ENCODE measurements at places on chromosomes 11 and 22.
A peak's percentile ranks its signal among the peaks of the same experiment; 100 is the strongest.

GRCh38 chr11:85941380-85941973, 86.3 kb downstream of the CCDC83 start:
- peak; percentile 76 for DNase-seq

GRCh38 chr11:125075900-125076317, 12.8 kb downstream of the SLC37A2 start:
- DNase-seq, result no peak

- peak; percentile 57 for DNase-seq
These were observed 10.3 kb downstream of the PARVG start for GRCh38 chr22:44191036-44191454.

DNA sequence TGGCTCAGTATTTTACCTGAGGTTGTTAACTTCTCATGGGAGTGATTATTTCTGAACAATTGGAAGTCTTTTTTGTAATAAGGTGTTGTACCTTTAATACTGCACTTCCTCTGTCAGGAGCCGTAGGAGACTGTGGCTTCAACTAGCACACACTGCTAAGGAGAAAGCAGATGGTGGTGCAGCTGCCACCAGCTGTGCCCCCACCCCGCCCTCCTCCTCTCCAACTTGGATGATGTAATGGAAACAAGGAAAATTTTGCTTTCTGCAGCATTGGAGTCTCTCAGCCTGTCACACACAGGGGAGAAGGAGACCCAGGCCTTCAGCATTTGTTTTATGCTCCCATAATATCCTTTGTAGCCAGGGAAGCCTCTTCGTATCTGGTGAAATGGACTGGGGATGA, 91.2 kb downstream of the TEAD1 start:
- DNase-seq, result no peak

GRCh38 chr11:83554876-83555275, 268.7 kb upstream of the CCDC90B start:
- no peak for DNase-seq

DNA sequence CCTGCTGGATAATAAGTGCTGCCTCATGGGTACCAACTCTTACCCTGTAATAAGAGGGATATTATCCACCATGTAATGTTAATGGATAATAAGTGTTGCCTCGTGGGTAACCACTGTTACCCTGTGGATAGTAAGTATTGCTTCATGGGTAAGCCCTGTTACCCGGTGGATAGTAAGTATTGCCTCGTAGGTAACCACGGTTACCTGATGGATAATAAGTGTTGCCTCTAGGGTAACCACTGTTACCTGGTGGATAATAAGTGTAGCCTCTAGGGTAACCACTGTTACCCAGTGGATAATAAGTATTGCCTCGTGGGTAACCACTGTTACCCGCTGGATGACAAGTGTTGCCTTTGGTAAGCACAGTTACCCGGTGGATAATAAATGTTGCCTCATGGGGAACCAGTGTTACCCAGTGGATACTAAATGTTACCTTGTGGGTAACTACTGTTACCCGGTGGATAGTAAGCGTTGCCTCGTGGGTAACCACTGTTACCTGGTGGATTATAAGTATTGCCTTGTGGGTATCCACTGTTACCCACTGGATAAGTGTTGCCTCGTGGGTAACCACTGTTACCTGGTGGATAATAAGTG, 18.6 kb upstream of the NXPE4 start:
- peak; percentile 84 for DNase-seq

DNA sequence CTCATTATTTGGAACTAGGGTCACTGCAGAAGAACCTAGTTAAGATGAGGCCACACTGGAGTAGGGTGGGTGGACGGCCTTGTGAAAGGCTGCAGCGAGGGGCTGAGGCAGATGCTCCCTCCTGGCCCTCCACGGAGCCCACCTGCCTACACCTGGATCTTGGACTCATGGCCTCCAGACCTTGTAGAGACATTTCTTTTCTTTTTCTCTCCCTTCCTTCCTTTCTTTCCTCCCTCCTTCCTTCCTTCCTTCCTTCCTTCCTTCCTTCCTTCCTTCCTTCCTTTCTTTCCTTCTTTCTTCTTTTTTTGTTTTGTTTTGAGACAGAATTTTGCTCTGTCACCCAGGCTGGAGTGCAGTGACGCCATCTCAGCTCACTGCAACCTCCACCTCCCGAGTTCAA, 26.6 kb downstream of the DUSP8 start:
- DNase-seq, result no peak

- DNase-seq, result no peak
These were observed 117.7 kb downstream of the ABTB2 start for GRCh38 chr11:34240150-34240494.

- no peak for DNase-seq
These were observed 74.6 kb downstream of the PTPRJ start for GRCh38 chr11:48054994-48055291.

DNA sequence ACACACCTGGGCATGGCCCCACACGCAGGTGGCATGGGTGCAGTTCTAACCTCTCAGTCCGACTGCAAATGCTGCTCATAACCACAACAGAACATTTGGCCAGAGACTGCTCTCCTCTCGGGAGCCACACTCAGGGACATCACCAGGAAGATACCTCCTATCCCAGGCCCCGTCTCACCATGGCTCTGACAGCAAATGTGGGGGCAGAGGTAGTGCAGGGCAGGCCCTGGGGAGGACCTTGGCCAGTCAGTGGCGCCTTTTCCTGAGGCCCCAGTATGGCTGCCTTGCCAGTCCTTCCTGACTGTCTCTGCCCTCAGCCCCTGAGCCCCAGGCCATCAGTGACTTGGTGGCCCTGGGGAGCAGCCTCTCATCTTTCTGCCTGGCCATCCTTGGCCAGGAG, 2.8 kb downstream of the KRTAP5-6 start:
- no peak for DNase-seq

GRCh38 chr22:27094633-27095308, 437.4 kb downstream of the MIAT start:
- DNase-seq, result no peak

DNA sequence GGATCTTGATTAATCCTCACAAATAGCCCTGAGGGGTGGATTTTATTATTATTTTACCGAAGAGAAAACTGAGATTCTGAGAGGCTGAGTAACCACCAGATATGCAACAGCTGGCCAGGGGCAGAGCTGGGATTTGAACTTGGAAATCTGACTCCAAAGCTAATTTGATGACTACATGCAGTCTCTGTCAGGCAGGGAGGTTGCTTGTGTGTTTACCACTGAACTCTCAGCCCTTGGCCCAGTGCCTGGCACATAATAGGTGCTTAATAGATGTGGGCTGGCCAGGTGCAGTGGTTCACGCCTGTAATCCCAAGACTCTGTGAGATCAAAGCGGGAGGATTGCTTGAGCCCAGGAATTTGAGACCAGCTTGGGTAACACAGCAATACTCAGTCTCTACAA, 121.7 kb upstream of the CRYBB3 start:
- no peak for DNase-seq

GRCh38 chr11:69377029-69377952, 83.3 kb downstream of the MYEOV start:
- DNase-seq, result peak; percentile 6

DNA sequence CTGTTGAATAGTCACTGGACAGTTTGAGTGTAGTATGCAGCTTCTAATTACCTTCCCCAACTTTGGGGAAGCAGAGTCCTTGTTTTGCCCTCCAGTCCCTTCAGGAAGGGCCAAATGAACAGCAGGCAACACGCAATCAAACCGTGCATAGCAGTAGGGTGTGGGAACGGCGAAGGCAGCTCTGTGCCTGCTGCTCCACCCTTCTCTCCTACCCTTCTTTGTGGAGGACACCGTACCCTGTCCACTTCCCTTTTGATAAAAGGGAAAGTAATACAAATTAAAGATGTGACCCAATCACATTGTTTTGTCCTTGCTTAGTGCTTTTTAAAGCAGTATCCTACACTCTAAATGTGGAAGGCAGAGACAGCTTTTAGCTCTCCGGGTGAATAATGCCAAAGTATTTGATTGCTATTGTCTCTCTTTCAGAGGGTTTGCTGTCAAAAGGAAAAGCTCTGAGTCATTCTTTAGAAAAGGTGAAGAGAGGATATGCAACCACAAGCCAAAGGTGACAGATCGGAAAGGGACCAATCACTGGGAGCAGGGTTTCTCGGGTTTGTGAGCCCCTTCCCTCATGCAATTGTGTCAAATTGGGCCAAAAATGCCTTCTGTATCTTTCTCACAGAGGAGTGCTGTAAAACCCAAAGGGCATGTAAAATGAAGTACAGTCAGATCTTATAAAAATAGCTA, 407.3 kb upstream of the CCDC90B start:
- no peak for DNase-seq
